EL (cell line): ENCODE measurements at places on chromosomes 6 and 20.

DNA sequence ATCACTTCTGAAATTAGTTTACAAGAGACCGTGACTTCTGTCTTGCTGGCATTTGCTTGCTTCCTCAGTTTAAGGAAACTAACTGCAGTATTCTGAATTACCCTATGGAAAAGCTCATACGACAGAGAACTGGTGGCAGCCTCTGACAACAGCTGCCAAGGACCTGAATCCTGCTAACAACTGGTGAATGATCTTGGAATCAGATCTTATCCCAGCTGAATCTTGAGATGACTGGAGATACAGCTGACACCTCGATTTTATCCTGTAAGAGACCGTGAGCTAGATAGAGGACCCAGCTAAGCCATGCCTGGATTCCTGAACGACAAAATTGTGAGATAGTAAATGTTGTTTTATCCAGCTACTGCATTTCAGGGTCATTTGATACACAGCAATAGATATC is 202.3 kb downstream of the OGFRL1 start:
- DNase-seq, result no peak

DNA sequence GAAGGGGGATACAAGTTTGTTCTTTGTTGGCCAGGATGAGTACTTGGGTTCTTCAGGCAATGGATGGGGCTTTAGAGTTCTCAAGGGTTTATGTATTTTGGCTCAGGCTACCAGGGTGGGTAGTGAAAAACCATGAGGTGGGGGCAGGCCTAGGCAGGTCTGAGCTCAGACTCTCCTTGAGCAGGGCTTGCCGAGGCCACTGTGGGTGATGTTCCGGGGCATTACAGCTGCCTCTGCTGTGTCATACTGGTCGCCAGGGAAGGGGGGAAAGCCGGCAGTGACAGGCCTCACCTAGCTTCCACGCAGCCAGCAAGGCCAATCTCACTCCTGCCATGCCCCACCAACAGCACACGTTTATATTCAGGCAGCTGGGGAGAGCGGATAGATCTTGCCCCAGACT is 79.6 kb downstream of the BCKDHB start:
- no peak for DNase-seq

DNA sequence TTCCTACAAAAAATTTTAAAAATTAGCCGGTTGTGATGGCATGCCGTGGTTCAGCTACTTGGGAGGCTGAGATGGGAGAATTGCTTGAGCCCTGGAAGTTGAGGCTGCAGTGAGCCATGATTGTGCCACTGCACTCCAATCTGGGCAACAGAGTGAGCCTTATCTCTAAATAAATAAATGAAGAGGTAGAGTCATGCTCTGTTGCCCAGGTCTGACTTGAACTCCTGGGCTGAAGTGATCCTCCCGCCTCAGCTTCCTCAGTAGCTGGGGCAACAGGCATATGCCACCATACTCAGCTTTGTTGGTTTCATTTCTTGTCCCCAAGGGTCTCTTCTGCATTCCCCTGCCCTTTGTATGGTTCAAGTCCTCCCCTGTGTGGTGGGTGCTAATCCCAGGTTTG is 17.0 kb downstream of the HSPA1B start:
- DNase-seq, result no peak

DNA sequence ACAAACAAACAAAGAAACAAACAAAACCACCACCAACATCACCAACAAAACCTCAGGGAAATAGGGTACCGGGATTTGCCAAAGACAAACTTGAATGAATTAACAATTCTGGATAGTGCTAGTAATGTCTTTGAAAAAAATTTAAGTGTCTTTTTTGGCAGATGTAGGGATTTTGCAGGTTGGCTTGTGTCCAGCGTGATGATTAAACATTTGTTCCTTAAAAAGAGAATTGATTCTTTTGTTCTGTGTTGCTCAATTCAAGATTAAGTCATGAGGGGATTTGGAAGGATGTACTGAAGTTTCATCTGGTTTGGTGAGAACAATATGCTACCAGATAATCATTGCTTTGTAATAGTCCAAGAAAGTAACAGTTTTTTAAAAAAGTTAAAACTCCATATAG is 125.1 kb upstream of the HS3ST5 start:
- no peak for DNase-seq

GRCh38 chr6:24743265-24743943 is 24.4 kb upstream of the C6orf62 start:
- DNase-seq, result peak; percentile 97

GRCh38 chr20:24458436-24458835 is 11.0 kb upstream of the SYNDIG1 start:
- DNase-seq, result no peak
